ENCODE measurements at places on chromosomes 2 and 18.

DNA sequence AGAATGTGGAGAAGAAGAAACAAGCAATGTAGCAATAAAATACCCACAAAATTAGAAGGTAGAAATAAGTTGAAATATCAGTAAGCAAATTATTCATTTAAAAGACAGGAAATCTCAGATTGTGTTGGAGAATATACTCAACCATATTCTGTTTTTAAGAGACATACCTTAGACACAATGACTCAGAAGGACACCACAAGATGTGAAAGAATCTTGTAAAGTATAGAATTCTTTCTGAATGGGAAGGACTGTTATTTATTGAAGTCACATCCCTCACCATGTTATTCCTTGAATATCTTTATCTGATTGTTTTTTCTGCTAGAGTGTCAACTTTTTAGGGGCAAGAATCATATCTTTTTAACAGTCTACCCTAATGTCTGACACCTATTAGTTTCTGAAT, 50.4 kb downstream of the CTAGE1 start:
- no peak for DNase-seq

GRCh38 chr18:30280861-30281470, 761.6 kb downstream of the DSC3 start:
- peak; percentile 25 for DNase-seq

DNA sequence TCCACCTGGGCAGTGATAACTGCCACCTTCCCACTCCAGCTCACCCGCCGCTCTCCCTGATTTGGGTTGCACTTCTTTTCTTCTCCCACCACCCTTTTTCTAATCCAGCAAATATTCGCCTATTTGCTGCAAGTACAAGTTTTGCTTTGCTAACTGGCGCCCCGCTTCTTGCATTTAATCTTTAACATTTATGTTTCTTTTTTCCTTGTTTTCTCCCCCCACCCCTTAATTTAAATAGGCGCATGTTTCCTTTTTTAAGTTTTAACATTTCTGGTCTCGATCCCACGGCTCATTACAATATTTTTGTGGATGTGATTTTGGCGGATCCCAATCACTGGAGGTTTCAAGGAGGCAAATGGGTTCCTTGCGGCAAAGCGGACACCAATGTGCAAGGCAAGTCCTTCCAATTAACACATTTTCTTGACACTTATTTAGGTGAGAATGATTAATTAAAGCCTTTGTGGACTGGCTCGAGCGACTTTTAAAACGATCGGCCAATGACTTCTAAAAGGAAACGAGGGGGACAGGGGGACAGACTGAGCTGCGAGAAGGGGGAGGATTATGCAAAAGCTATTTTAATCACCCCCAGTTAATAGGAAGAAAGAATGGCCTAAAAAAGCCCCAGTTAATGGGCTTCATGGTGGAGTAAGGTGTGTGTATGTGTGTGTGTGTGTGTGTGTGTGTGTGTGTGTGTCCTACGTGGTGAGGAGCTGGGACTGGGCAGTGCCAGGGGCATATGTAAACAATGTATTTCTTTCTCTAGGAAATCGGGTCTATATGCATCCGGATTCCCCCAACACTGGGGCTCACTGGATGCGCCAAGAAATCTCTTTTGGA, 1.6 kb downstream of the TBR1 start:
- DNase-seq = no peak

- DNase-seq = no peak
Observed at GRCh38 chr2:234423884-234424283, 73.0 kb downstream of the ARL4C start.

- DNase-seq = no peak
Observed at GRCh38 chr2:67232936-67233335, 164.2 kb upstream of the ETAA1 start.

DNA sequence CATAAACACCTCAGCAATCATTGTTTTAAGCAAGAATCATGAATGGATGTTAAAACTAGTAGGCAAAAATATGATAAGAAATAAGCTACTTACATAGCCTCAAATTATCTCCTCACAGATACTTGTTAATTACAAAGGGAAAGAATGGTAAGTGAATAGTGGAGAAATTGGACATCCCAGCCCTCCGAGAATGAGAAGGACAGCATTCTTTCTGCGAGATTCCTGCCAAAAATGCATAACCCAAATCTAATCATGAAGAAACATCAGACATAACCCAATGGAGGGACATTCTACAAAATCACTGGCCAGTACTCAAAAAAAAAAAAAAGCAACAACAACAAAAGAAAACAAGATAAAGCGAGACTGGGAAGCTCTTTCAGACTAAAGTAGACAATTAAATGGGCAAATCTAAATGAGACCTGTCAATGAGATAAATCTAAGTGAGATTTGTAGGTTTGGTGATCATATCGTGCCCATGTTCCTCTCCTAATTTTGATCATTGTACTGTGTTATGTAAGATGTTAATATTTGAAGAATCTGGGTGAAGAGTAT, 57.9 kb upstream of the GLI2 start:
- DNase-seq = no peak

DNA sequence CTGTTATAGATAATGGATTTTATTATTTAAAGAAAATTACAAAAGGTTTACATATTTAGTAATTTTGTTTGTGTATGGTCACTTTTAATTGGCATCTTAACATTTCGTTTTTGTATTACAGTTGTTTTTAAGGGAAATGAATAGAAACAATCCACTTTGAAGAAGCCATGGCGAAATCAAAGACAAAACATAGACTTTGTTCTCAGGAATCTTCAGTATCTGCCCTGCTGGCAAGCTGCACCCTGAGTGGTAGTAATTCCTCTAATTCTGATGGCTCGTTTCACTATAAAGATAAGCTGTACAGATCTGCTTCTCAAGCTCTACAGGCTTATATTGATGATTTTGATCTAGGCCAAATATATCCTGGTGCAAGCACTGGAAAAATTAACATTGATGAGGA, 2.7 kb downstream of the C18orf54 start:
- no peak for DNase-seq

DNA sequence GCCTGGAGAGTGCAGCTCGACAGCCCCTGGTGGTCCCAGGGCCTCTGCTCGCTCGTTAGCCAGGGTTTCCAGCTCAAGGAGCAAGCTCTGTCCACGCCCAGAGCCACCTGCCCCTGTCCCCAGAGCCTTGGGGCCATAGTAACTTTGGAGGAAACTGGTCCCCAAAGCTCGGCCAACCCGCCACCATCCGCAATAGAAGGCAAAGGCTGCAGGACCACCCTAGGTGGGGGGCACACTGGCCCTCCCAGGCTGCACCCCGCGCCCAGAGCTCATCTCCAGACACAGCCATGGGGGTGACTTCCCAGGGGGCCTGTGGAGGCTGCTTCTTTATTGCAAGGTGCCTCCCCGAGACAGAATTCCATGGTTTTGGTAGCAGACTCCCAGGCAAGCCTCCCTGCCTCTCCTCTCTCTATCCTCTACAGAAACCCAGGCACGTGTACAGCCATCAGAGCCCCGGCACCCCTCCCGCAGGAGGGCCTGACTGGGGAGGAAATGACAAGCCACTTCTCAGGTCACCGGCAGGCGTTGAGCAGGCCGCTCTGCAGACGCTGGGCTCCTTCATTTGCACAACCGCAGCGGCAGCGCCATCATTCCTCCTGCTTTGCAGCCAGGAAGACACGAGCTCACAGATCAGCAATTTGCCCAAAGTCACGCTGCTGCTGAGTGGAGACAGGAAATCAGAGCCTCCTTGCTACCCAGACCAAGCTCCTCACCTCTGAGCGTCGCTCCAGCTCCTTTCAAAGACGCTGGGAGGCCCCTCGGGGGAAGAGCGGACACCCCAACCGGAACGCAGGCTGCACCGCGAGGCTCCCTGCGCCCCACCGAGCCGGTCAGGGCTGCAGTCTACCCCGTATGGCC, 80.2 kb downstream of the NDUFA10 start:
- DNase-seq = peak; percentile 53

DNA sequence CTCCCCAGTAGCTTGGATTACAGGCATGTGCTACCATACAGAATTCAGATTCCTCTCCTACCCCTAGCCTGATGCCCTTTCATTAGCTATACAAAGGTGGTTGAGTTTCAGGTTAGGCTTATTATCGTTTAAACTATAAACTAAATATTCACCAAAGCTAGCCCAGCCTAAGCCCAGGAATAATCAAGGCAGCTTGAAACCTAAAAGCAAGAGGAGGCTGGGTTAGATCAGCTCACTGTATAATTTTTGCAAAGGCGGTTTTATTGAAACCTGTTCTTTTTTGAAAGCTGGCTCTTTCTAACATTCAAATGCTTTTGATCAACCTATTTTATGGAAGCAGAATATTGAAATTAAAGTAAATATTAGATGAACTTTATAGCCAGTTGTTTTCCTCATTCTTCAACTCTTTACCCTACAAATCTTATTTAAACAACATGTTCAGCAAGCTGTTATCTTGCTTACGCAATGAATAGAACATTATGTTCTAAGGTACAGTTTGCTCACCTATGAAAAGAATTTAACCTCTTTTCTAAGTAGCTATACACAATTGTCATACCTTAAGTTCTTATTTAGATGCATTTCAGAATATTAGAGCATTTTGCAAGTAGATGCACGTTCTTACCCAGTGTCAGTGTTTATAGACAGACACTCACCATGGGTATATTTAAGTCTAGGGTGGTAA, 241.6 kb downstream of the NEDD4L start:
- no peak for DNase-seq

DNA sequence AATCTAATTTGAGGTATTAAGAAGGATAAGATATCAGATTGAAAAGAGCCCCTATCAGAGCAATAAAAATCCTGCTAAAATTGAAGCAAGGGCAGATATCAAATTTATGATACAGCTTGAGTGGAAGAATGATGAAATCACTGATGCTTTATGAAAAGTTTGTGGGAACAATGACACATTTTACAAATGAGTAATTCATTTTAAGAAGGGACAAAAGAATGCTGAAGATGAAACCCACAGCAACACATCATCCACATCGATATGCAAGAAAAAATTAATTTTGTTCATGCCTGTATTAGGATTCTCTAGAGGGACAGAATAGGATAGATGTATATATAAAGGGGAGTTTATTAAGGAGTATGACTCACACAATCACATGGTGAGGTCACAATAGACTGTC, 355.6 kb upstream of the GYPC start:
- DNase-seq = no peak

- no peak for DNase-seq
Observed at GRCh38 chr2:240293557-240294461, 141.7 kb upstream of the GPC1 start.

DNA sequence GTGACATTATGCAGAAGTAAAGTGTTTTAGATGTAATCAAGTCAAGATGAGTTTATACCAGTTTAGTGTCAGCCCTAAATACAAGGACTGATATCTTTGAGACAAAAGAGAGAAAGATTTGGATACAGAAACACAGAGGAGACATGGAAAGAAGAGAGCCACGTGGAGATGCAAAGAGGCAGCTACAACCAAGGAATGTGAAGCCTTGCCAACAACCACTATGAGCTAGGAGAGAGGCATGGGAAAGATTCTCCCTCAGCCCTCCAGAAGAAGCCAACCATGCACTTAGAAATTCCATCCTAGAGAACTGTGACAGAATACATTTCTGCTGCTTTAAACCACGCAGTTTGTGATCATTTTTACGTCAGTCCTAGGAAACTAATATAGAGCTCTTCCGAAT, 217.2 kb downstream of the DOK6 start:
- no peak for DNase-seq

GRCh38 chr2:99899882-99900281, 242.5 kb downstream of the AFF3 start:
- DNase-seq = no peak

Measured in Jurkat, Clone E6-1 (cell line).